ENCODE measurements at places on chromosomes 7 and 10.

DNA sequence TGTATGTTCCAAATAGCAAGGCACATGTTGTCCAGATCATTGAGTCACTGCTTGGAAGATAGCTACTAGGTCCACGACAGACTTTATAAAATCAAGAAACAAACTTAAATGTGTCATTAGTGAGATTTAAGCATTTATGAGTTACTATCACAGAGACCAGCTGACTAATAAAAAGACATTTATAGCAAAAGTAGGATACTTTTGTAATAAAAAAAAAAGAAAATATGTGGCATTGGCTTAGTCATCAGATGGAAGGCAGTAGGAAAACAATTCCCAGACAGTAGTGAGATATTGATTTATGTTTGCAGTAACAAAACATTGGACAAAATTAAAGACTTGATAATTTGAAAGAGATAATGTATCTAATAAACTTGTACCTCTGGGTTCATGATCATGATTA lies 881.0 kb upstream of the LRRN3 start:
- no peak for DNase-seq

DNA sequence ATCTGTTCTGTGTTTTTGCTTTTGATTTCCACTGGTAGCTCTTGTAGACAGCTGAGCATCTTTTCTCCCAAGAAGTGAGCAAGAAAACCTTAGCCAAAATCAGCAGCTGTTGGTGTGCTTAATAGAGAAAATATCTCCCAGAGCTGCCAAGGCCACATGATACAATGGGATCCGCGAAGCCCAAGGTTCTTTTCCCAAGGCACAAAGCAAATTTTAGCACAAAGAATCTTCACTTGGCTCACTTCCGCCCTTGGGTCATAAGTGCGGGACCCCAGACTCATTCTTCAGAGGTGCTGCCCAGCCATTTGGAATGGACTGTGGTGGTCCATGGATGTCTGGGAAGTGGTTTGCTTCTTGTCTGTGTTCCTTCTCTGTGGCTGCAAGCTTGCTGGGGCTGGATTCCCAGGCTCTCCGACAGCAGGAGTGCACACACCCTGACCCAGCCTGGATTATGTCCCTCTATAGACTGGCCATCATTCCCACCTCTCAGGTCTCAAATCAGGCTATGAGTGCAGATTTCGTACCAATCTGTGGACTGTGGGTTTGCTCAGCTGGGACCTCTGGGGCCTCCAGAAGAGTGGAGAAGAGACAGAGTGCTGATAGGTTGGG lies 93.0 kb upstream of the TMEM72 start:
- DNase-seq, result no peak

DNA sequence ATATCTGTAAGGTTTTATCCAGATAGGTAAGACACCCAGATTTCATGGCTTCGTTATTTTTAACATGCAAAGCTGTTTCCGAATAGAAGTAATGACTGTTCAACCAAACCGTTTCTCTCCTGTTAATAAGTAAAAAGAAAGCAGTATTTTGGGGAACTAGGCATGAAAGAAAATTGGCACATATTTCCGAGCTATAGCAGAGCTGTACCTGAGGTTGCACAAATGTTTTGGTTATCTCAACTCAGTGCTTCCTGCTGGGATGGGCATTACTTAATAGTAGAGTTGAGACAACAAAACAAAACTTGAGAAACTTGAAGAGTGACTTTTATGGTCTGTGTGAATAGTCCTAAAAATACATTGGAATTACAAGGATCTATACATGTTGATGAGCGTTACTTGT lies 564.3 kb upstream of the SORCS1 start:
- DNase-seq, result no peak

DNA sequence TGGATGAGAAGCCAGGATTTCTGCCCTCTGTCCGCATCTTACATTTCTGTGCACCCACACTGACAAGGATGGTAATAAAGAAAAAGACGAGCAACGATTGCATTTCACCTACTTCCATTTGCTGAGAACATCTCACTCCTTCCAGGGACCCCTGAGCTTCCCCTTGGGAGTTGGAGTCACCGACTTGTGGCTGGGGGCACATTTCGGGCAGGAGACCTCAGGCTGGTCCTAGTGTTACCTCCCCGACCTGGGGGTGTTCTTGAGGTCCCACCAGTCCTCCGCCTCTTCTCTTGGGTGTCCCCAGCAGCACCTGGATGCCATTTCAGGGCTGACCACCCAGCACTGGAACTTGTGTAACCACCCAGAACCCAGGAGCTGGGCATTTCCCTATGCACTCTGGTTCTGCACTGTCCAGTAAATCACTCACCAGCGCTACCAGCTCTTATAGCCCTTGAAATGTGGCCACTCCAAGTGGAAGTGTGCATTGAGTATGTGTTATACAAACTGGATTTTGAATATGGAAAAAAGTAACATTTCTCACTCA lies 84.9 kb downstream of the LANCL2 start:
- DNase-seq, result no peak

DNA sequence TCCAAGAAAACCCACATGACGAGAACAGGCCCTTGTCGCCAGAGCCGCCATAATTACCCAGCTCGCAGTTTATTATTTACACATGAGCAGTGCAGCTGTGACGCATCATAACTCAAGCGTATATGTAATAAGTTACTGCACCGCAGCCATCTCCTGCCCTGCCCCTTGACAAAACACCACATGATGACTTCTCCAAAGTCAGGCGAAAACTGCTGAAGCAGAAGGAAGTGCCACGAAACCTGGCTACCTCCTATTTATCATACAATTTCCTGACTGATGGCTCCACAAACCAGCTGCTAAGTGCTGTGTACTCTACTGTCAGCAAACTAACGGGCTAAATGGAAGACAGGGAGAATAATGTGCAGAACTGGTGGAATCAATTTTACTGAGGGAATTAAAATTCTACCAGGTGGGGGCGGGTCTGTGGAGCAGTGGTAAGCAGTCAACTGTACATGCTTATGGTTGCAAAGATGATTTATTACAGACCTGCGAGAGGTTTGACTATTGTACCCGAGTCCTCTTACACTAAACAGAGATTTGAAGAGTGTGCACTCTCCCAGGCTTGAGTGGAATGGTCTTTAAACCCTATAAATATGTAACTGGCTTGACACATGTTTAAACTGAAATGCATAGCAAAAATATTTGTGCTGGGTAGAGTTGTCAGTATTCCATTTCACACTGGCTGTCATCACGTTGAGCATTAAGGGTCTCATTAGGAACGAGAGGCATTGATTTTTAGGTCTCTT lies 156.0 kb downstream of the GLI3 start:
- no peak for DNase-seq

GRCh38 chr10:12566161-12567115 lies 217.1 kb downstream of the CAMK1D start:
- no peak for DNase-seq

All from stimulated activated CD8-positive, alpha-beta memory T cell treated with anti-CD3 and anti-CD28 coated beads, Interleukin-4, amount 100 ng/mL, for 1 hour (primary cell).